NB4 (cell line): ENCODE measurements at places on chromosomes 5 and 9.

DNA sequence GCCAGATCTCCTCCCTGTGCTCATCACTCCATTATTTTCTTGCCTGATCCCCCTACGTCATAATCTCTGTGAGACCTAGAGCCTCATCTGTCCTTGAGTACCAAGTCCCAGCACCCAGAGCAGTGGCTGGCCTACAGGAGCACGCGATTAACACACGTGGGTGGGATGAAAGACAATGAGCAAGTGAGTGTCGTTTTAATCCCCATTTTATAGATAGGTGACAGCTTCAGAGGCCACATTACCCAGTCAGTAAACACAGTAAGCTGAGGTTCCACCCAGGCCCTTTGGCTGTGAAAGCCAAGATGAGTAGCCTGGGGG, 17.3 kb downstream of the TRUB2 start:
- DNase-seq = no peak

DNA sequence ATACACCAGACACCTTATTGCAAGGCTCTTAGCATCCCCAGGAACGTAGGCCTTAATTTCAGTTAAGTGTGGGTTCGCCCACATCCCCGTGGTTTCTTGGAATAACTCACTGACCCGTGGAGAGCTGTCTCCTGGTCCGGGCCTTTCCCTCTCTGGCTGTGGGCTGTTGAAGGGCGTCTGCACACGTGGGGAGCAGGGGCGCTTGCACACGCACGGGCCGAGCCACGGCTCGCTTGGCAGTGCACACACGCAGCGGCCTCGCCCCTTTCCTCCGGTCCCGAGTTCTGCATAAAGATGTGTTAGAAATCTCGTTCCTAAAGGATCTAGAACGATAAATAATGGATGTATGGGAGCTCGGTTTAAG, 141.9 kb downstream of the PBX3 start:
- DNase-seq = no peak

GRCh38 chr5:5456858-5457257, 34.4 kb downstream of the ICE1 start:
- DNase-seq = no peak

DNA sequence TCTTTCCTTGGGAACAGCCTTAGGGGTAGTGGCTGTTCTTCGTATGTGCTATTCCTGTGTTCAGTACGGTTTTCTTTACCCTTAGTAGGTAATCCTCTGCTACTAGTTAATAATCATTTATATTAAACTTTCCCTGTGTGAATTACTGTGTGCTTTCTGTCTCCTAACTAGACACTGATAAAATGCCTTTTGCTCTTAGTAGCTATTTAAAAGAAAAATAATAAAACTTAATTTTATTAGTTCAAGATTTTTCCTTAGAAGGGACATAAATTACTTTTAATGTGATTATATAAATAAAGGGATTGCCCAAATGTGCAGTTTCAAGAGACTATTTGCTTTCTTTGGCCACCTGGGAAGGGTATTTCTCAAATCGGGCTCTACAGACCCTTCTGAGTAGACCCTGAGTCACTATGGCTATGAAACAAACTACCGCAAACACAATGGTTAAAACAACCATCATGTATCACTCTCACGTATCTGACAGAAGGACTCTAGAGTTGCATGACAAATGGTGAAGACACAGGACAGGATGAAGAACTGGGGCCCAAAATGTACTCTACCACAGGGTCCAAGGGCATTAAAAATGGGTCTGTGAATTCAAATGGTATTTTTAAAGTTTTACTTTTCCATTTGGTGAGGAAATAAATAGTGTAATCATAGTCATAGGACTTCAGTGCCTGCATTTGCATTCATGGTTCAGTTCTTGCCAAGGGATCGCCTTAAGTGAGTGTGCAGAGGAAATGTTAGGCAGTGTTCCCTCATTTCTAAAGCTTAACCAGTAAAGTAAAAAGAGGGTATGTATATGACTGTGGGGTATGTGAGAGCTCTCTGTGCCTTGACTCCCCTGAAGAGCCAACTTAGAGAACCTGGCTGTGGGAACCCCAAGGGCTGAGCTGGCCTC, 97.0 kb downstream of the TSSK1B start:
- no peak for DNase-seq

DNA sequence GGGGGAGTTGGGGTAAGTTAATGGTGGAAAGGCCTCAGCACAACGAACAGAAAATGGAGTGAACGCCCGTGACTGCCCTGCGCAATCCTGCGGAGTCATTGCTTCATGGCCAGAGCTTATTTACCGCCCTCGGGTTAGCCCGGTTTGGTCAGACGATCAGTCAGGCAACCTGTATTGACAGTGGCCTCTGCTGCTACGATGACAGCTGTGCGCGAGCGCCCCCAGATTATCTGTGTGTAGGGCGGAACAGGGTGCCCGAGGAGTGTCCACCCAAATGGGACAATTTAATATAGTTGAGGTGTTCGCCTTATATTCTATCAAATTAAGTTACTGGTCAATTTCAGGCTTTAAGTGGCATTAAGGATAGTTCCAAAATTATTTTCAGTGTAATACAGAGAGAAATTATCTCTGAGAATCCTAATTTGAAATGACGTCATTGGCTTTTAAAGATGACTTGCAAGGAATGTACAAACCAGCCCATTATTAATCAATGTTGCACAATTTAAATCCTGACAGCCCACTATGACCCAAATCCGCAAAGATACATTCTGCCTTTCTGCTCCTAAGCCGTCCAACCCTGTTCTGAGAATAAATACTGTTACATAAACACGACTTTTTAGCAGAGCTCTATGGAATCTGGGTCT, 879 bp upstream of the UBQLN1 start:
- peak; percentile 85 for DNase-seq

GRCh38 chr5:171207256-171207847, 101.7 kb upstream of the TLX3 start:
- peak; percentile 63 for DNase-seq

DNA sequence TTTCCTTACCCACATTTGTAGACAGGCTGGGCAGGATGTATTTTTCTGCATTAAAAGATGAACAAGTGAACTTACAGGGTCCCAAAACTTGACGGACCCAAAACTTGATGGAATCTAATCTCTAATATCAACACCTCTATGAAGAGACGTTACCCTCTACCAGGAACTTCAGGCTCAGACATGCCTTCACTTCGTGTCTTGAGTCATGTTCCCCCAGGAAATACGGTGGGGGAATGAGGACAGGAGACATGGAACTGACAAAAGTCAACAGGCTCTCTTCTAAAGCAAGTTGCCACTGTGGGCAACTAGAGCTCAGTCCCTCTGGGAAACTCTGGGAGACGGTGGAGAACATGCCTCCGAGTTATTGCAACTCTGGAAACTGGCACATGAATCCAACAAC, 196.1 kb downstream of the PAPPA start:
- no peak for DNase-seq

- no peak for DNase-seq
Observed at GRCh38 chr9:113960768-113961167, 84.7 kb downstream of the ZNF618 start.

DNA sequence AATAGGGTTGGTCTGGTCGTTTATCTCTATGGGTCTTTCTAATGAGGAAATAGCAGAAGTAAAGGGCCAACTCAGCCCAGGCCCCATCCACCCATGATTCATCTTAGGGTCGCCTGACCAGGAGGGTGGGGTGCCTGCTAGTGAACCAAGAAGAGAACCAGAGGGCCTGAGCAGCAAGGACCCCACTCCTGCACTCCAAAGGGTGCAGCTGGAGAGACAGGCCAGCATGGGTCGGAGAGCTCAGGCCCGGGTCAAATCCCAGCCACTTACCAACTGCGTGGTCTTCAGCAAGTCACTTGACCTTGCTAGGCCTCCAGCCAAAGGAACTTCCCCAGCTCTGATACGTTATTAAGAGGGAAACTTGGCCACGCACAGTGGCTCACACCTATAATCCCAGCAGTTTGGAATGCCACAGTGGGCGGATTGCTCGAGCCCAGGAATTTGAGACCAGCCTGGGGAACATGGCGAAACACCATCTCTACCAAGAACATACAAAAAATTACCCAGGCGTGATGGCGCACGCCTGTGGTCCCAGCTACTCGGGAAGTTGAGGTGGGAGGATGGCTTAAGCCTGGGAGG, 4.3 kb downstream of the BBLN start:
- peak; percentile 37 for DNase-seq

DNA sequence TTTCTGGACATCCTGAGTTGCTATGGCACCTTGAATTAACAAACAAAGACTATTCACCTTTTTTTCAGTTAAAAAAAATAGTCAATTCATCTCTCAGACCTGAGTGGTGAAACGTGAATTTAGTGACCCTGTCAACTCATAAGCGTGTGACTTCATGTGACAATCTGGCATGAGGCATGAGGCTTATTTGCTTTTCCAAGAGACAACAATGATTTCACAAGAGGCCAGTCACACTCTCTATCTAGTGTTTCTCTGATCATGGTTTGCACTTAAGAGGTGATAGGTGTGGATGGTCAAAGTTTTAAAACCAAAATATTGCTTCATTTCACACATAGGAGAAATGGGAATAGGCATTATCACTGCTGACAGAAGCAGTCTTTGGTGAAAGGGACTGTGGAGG, 559.6 kb upstream of the ACO1 start:
- DNase-seq = no peak

DNA sequence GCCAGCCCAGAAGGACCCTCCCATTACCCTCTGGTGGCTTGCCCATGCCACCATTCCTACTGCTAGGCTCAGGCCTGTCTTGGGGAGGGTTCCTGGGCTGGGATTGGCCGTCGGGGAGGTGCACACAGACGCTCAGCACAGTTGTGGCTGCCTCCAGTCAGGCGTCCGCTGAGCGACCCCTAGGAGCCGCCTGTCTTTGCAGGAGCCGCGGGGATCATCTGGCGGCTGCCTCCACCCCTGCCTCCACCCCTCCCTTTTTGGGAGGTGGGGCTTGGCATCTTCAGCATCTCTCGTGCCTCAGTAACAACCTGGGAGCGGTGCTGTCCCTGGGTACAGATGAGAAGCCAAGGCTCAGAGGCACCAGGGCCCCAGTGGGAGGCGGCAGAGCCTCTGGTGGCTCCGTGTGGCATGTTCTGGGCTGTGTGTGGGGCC, 39.6 kb downstream of the RXRA start:
- peak; percentile 39 for DNase-seq

DNA sequence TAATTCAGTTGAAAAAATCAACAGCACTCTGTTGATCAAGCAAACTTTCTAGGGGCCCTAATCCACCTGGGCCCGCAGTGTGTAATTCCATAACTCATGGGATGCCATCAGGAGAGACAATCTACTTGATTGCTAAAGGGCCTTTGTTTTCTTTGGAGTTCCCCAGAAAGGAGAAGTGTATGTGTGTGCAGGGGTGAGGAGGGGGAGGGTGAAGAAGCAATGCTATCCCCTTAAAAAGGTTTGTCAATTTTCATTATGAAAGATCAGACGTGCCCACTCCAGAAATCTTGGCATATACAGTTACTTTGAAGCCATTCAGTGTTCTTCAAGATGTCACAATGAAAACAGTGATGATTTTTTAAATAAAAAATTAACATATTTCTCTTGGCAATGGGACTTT, 6.2 kb downstream of the PARP8 start:
- peak; percentile 56 for DNase-seq
